ENCODE measurements at places on chromosomes 12 and 14.

- DNase-seq, result no peak
These were observed 2.4 kb upstream of the RARG start for GRCh38 chr12:53234271-53234914.

DNA sequence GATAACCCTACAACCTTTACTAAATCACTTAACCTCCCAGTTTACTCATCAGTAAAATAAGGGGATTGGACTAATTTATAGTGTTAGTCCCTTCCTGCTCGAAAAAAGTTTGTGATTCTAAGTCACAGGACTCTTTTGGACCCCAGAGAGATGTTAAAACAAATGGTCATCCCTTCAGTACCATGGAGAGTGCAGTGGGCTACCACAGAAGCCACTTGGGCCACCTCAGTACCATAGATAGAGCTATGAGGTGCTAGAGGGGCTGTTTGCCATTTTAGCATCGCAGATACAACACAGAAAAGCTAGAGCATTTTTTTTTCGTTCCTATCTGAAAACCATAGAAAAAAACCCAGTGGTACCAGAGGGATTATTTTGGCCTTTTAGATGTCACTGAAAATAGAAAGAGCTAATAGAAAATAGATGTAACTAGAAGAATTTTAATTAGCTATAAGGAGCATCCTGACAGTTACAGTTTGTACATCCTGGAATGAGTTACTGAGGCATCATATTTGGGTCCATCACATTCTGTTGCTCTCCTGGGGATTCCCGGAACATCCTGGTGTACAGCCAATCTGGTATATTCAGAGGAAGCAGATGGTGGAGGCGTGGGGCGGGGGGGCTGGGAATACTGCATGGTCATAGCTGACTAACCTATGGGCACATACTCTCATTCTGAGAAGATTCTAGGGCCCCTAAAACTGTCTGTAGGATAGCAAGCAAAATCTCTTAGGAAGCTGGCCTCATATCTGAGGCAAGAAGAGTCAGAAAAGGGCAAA, 2.8 kb downstream of the ZNF219 start:
- DNase-seq, result no peak

GRCh38 chr12:24555730-24556129, 393.2 kb downstream of the BCAT1 start:
- DNase-seq, result no peak

DNA sequence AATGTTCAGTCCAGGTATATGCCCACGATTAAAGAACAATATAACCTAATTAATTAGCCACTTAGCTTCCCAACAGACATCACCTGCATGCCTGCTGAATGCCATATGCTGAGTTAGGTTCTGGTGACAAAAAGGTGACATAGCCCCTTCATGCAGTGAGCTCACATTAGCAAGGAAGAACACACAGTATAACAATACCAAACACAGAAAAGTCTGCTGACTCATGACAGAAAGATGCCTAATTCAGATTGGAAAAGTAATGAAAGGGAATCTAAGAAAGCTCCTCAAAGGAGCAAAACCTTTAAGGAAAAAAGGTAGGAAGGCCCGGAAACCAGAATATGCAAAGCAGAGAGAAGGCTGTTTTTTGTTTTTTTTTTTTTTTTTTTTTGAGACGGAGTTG, 59.0 kb downstream of the FERMT2 start:
- no peak for DNase-seq

DNA sequence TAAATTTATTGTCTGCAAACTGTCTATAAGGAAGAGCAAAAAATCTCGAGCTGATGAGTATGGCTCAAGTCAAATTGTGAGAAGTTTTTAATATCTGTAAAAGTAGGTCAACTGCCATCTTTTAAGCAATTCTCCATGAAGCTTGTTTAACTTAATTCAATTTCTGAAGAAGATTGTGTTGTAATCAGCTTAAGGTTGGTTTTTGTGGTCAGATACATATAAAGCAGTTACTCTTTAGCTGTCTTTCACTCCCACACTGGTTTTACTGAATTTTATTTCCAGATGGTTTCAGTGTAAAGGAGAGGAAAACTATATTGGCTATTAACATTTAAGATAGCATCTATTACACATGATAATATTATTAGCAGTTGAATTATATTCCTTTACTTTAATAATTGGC, 1165.1 kb downstream of the SLC16A7 start:
- no peak for DNase-seq

DNA sequence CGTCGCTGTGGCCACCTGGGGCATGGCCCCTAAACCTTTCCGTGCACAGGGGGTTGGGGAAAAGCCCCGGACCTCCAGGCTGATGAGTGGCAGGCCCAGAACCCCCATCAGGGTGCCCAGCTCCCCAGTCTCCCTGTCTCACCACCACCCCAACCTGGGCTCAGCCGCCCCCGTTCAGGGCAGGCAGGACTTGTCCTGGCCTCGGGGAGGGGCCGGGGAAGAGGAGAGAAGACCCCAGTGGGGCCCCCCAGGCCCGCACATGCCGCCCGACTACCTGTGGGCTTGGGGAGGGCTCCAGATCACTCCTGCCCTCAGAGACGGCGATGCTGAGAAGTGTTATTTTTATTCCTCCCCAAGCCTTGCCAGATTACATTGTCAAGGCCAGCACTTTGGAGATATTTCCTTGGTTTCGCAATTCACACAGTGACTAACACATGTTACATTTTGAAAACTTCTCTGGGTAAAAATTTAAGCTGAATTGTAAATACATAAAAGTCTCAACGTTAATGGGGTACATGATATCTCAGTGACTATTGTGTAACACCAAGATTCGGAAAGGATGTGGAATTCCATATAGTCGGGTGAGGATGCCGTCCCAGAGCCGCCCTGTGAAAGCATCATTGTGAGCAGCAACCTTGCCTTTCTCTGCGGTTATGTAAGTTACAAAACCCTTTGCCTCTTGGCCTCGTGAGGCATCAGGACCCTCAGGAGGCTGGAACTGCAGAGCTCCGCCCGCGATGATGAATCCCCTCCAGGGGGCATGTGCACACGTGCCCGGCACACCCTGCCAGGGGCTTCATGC, 85.6 kb upstream of the DIO3 start:
- no peak for DNase-seq

DNA sequence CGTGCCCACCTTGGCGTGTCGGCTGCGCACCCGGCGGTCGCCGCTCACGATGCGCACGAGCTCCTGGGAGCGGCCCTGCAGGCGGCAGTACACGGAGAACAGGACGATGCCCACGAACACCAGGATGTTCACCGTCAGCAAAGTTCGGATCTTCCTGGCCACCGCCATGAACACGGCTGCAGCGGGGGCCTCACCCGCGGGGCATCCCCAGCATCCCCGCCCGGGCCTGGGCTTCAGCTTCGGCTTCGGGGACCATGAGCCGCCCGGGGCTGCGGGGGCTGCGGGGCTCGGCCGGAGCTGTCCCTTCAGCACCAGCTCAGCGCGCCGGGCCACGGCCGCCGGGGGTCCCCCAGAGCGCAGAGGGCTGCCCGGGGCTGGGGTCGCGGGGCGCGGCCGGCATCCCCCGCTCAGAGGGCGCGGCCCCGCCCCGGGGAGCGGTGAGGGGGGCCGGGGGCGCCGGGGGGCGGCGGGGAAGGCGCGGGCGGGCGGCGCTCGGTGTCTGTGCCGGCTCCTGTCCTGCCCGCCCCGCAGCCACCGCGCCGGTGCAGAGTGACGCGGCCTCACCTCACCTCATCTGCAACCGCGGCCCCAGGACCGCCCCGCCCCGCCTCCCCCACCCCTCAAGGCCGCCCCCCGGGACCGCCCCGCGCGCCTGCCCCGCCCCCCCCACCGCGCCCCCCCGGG, at the start of gene GALNT9:
TSS of gene GALNT9 (minus strand) at position 554 of the 684 bp plus-strand sequence. CDS start at position 168, 386 bp downstream.
- DNase-seq, result no peak

DNA sequence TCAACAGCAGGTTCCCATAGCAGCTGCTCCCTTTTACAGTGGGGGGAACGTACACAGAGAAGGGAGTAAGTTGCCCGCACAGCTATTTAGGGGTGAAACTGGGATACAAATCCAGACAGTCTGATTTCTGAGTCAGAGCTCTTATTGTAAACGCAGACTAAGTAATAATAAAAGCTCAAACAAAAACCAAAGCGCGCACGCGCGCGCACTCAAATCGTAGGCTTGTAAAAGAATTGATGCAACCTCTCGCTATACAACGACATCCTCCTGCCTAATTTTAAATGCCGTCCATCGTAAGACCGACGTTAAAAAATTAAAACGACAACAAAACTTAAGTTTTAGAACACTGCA, 747 bp upstream of the DACT1 start:
- DNase-seq, result no peak

DNA sequence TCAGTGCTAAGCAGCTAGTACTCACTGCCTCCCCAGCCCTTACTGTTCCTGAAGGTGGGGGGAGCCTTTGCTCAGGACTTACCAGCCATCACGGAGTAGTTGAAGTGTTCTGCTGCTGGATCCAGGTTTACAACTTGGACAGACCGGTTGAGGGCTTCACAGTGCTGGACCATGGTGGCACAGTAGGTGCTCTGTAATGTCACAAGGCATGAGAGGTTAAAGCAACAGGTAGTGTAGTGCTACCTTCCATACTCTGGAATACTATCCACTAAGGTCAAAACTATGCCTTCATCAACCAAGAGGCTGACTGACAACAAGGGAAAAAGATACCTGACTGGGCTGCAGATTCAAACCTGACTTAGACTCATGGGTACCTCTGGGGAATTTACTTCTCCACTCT, 3.0 kb downstream of the GPN3 start:
- DNase-seq, result no peak

DNA sequence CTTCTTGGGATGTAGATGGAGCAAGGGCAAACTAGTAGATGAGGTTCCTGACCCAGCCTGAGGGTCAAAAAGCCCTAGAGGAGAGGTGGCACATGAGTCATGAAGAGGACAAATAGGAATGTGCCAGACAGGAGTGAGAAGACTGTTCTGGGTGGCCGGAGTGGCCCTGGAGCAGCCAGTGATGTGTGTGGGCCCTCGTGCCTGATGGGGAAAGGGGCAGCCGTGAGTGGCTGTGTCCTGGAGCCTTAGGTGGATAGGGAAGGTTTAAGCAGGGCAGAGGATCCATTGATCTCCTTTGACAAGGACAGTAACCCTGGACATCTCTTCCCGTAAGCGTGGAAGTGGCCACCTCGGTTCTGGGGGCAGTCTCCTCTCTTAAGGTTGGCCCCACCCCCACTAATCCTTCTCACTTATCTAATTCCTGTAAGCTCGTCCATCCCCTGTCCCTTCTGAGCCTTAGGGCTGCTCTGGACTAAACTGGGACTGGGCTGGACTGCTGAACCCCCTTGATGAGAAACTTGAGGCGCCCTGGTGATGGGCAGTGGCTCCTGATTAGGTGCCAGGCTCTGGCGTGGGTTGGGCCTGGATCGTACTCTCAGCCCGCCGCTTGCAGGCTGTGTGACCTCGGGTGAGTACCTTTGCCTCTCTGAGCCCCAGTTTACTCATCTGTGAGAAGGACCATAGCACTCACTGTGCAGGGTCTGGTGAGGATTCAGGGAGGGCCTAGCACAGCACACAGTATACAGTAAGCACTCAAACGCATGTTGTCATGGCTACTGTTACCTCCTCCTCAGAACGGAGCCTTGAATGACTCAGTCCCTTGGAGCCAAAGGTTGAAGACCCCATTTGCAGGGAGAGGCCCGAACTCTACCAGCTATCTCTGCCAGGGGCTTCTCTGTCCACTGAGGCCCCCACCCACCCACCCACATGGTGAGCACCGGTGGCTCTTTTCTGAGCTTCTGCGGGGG, 4.0 kb downstream of the FAM222A start:
- DNase-seq, result no peak

- DNase-seq, result no peak
These were observed 56.0 kb downstream of the PPP2R5C start for GRCh38 chr14:101817501-101818001.
